GM13976 (cell line): ENCODE measurements at places on chromosomes 1 and 21.

DNA sequence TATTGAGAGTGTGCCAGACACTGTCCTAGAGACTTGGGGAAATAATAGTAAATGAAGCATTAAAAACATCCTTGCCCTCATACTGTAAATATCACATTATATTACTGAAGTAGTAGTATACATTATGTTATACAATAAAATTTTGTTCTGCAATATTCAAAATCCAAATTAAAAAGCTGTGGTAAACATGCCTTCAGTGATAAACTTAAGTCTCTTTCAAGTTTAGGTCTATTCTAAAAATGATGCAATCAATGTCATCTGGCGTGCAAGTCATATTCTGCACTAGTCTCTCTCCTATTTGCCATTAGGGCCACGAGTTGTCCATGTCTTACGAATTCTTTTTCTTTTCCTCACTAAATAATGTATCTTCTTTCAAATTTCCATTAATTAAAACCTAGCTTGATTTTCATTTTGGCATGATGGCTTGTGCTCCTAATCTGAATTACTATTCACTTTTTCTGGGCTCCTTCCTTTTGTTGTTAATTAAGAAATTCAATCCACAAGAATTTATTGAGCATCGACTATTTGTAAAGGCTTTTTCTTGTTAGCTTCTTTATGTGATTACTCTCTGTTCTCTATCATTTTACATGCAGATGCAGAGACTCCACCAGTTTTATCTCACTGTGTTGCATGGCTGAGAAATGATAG lies 130.7 kb downstream of the COQ8A start:
- no peak for DNase-seq

GRCh38 chr1:22262583-22262982 lies 119.7 kb upstream of the WNT4 start:
- no peak for DNase-seq

GRCh38 chr1:68445709-68446108 lies 4.0 kb downstream of the RPE65 start:
- DNase-seq, result no peak

GRCh38 chr1:86764523-86764922 lies 60.1 kb downstream of the SH3GLB1 start:
- DNase-seq, result no peak

DNA sequence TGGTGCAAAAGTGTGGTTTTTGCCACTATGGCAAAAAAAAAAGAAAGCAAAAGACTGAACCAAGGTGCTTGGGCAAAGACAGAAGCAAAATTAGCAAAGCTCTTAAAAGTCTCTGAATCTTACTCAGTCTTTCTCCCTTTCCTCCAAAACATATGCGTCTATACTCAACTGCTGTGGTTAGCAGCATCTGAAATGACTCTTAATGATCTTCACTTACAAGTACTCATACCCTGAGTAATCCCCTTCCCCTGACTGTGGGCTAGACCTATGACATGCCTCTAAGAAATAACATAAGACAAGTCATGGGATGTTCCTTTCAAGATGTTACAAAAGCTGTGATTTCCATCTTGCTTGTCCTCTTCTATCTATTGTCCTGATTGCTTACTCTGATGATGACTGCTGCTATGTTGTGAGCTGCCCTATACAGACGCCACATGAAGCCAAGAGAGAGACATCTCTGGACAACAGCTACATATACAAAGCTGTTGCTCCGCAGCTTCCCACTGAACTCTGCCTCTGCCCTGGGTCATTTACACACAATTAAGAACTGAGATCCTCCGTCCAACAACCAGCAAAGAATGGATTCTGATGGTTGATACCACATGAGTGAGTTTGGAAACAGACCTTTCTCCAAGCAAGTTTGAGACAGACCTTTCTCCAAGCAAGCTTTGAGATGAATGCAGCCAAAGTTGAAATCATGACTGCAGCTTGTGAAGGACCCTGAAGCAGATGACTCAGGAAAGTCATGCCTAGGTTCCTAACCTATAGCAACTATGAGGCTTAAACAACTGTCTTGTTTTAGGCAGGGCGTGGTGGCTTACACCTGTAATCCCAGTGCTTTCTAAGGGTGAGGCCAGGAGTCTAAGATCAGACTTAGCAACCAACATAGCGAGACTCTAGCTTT lies 55.2 kb downstream of the PUM1 start:
- DNase-seq, result peak; percentile 32

DNA sequence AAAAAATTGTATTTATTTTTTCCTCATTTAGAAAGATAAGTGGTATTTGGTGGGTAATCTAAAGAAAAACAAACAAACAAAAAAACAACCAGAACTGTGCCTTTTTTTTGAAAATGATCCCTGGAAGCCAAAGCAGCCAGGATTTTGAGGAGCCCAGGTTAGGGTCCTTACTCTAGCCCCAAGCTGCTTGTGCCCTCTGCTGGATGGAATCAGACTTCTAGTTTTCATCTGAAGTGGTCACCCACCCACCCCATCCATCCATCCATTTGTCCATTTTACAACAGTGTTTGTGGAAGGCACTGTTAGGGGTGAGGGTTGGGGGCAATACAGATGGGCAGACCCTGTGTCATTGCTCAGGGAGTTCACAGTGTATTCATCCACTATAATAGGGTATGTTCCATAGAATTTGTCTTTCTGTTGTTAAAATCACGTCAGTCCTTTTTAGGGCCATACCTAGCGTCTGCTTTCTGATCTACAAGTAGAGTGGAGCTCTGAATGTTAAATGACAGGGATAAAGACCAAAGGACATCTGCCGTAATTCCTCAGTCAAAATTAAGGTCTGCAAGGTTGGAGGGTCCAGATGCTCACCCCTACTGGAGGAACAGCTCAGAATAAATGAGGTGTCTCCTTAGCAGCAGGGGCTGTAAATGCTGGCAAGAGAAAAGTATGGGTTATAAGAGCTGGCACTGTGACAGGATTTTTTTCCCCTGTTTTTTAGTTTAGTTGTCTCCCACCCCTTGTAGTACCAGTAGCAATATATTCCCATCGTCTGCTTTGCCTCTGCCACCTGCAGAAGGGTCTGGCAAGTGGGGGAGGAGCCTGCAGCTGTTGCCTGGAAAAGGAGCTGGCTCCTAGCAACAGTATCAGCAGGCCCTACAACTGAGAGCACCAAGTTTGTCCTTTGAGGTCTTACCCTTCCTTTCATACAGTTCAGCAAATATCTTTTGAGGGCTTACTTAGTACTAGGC lies 3.2 kb downstream of the LRRC42 start:
- peak; percentile 41 for DNase-seq

GRCh38 chr1:51924455-51924854 lies 45.9 kb upstream of the NRDC start:
- DNase-seq, result no peak

- DNase-seq, result no peak
These were observed 23.0 kb downstream of the ERICH3 start for GRCh38 chr1:74650561-74650960.

DNA sequence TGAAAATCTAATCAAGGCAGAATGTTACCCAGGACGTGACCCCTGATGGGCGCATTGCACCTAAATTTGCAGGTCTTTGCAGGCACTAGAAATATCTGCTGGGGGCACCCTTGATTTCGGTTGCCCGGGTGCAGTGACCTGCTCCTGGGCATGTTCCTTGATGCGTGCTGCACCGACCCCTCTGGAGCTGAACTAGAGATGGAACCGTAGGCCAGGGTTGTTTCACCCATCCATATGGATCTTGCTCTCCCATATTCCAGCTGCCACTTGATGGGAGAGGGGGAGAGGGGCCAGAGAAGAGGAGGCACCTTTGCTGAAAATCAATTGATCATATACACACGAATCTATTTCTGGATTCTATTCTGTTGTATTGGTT lies 8.4 kb upstream of the COL18A1 start:
- DNase-seq, result no peak

GRCh38 chr1:40628903-40629292 lies 36.6 kb downstream of the RIMS3 start:
- no peak for DNase-seq

- DNase-seq, result peak; percentile 5
These were observed 28.7 kb upstream of the HMGN1 start for GRCh38 chr21:39377444-39378050.

- DNase-seq, result peak; percentile 11
These were observed 2.8 kb upstream of the SEC22B start for GRCh38 chr1:120178799-120179756.

DNA sequence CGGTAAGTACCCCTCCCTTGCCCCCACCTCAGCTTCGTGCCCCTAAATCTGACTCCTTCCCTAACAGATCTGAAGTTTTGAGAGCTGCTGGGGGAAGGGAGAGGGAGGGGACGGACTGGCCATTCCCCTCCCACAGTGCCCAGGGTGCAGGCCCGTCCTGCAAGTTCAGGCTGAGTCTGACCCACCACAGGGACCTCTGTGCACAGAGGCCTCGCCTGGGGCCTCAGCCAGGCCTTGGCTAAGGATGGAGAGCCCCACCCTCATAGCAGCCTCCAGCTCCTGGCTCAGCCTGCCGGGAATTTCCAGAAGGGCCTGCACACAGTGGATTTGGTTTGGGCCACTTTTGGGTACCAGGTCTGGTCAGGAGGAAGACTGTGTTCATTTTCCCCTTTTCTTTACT lies 31.2 kb upstream of the TNFRSF1B start:
- no peak for DNase-seq

DNA sequence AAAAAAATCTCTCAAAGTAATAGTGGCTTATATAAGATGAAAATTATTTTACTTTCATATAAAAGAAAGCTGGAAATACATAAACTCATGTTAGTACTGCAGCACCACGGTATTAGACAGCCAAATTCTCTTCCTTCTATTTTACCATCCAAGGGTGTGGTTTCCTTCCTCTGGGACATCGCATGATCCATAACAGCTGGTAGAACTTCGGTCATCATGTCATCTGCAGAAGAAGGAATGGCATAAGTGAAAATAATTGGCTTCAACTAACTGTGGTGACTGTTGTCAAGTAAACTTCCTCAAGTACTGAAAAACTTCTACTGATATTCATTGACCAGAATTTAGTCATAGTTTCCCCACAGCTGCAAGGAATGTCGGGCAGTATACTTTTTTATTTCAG lies 28.3 kb upstream of the IFI44L start:
- DNase-seq, result no peak

- peak; percentile 49 for DNase-seq
These were observed 1.1 kb downstream of the SERTAD4 start for GRCh38 chr1:210233495-210234328.

DNA sequence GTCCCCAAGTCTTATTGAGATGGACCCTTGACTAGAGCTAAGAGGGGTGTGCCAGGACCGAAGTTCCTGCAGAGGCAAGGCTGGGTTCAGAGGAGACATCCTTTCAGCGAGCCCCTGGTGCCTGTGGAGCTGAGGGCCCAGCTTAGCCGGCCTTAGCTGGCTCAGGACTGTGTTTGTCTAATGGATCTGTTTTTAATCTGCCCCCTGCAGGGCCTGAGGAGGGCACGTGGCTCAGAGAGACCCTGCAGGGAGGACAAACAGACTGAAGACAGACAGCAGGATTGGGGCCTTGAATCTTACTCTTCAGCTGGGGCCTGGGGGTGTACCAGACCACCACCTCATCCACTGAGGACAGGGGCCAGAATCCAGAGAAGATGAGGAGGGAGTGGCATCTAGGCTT lies 1.6 kb downstream of the CRABP2 start:
- no peak for DNase-seq

GRCh38 chr1:21247892-21248715 lies 42.2 kb downstream of the ECE1 start:
- DNase-seq, result no peak

- DNase-seq, result no peak
These were observed 812.8 kb upstream of the BRINP3 start for GRCh38 chr1:191290441-191290840.
